Heart right ventricle (tissue), 16 donors: ENCODE measurements at places on chromosomes 5 and 9. TPM values are rescaled to one million over a fixed set of nuclear protein-coding genes. Genes with fewer than 3 reads are reported as not detected.

Gene DHFR
- polyA plus RNA-seq = 4.1 TPM

Gene KIF12
- polyA plus RNA-seq = not detected

Gene SPATA31D4
- polyA plus RNA-seq = not detected

Gene GABRA6
- polyA plus RNA-seq = not detected

DNA sequence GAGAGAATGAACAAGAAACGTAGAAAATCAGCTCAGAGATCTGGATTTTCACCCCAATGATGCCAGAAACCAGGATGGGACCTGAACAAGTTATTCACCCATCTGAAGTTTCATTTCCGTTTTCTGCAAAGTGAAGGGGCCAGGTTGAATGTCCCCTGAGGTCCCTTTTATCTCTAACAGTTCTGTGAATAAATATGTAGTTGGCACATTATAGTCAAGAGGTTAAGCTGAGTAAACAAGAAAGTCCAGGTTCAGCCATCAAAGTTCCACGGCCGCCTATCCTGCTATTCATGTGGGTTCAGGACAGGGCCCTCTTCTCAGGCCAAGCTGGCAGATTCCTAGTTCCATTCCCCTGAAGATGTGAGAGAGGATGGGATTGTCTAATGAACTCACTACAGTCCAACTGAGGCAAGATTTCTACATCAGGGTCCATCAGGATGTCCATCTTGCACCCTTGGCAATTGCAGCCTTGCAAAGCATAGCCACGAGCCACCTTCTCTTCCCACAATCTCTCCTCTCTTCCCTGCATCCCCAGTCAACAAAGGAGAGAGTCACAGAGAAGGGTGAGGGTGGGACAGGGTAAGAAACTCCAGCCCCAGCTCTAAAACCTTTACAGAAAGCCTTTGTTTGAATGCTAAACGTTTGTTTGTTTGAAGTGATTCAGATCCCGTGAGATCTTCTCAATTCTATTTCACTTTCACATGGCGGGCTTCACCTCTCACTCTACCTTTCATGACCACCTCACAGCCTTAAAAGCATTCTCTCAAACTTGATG, 311.0 kb downstream of the SLIT3 start:
- no peak for DNase-seq

- no peak for DNase-seq
These were observed 398.9 kb downstream of the PLK2 start for GRCh38 chr5:58060996-58061395.

- DNase-seq = no peak
These were observed 152.3 kb downstream of the NIPBL start for GRCh38 chr5:37028910-37029309.

DNA sequence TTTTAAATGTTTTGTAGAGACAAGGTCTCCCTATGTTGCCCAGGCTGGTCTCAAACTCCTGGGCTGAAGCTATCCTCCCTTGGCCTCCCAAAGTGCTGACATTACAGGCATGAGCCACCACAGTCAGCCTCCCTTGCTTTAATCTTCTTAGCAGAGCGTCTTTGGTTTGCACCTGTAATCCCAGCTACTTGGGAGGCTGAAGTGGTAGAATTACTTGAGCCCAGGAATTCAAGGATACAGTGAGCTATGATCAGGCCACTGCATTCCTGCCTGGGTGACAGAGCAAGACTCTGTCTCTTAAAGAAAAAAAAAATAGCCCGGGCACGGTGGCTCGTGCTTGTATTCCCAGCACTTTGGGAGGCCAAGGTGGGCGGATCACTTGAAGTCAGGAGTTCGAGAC, 27.8 kb downstream of the UBE2D2 start:
- no peak for DNase-seq

- DNase-seq = no peak
These were observed 17.9 kb downstream of the TLN1 start for GRCh38 chr9:35714123-35714522.

DNA sequence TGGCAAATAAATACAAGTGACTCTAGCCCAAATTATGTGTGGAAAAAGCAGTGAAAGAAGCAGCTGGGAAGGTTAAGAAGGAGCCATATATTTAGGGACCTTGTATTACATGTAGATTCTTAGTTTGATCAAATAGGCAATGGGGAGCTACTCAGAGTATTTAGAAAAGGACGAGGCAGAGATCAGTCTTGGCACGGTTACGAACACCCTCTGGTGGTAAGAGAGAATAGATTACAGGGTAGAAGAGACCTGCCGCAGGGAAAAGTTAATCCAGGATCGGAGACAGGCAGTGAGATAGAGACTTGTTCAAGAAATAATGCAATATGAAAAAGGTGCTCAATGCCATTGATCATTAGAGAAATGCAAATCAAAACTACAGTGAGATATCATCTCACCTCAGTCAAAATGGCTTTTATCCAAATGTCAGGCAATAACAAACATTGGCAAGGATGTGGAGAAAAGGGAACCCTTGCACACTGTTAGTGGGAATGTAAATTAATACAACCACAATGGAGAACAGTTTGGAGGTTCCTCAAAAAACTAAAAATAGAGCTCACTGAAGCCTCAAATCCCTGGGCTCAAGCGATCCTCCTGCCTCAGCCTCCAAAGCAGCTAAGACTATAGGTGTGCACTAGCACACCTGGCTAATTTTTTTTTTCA, 12.0 kb downstream of the INIP start:
- DNase-seq = no peak

GRCh38 chr5:6169660-6170059, 208.7 kb downstream of the MED10 start:
- DNase-seq = no peak

- DNase-seq = peak; percentile 12
These were observed 505.0 kb downstream of the SPOCK1 start for GRCh38 chr5:136994154-136994553.

GRCh38 chr5:14920121-14920520, 48.5 kb upstream of the ANKH start:
- DNase-seq = no peak

DNA sequence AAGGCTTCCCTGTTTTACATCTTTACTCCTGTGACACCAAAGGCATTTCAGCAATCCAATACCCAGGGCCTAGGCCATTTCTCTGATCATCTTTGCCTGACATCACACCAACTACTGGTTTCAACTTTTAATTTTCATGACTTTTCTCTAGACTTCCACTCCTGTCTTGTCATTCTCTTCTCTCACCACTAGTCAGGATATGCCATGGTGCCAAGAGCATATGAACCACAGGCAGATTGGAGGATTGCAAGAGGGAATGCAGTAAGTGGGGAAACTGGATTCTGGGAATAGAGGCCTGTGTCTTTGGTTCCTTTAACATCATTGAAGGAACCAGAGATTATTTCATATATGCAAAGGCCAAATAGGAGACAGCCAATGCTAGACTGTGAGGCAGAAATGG, 69.3 kb downstream of the ANKRD31 start:
- DNase-seq = no peak

DNA sequence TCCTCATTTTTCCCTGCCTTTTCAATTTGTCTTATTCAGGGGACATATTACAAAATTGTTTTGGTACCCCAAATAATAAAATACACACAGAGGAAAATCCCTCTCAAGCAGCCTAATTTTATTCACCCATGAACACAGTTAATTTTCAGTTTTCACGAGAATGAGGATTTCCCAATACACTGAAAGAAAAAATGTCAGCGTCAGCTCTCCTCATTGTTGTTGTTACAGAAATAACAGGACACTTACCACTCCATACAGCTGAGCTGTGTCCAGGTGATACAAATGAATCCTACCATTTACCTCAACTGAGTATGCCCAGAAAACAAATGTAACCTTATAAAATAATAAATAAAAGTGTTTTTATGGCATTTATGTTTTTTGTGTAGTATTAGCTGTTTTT, 144.6 kb upstream of the PCA3 start:
- DNase-seq = no peak

DNA sequence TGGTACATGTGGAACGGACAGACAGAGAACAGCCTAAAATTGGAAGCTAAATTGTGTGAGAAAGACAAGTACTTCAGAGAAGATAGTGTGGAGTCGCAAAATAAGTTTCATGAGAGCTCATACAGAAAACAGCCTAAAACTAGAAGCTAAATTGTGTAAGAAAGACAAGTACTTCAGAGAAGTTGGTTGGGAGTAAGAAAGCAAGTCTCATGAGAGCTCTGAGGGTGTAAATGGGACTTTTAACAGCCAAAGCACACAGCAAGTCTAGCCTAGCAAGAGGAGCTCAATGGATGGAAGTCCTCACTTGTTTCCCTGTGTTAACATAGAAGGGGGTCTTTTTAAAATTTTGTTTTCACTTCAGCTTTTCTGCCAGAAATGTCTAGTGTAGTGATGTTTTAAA, 93.1 kb downstream of the STK32A start:
- DNase-seq = no peak

DNA sequence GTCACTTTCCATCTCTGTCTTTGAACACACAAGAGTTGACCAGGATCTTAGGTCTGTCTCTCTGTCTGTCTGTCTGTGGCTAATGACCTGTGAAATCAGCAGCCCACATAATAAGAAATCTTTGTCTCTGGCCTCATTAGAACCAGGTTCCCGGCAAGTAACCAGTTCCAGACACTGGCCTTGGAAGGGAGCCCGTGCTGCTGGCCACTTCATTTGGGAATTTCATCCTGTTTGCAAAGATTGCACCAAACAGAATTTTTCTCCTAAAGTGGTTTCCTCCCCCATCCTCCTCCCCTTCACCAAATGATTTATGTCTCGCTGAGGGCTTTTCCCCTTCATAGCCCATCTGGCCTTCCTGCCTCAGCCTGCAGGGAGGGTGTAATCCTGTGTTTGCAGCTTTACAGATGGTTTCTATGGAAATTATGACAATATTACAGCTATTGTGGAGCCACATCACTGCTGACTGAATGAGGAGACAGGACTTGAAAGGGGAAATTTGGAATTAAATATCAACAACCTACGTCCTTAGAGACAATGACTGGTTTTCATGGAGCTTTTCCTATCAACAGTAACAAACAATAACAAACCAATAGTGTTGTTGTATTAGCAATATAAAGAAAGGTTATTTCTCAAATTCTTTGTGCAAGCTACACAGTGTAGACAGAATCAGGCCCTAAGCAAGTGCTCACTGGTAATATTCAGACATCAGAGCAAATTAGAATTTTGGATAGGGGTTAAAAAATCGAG, 25.7 kb downstream of the DPYSL3 start:
- peak; percentile 74 for DNase-seq

DNA sequence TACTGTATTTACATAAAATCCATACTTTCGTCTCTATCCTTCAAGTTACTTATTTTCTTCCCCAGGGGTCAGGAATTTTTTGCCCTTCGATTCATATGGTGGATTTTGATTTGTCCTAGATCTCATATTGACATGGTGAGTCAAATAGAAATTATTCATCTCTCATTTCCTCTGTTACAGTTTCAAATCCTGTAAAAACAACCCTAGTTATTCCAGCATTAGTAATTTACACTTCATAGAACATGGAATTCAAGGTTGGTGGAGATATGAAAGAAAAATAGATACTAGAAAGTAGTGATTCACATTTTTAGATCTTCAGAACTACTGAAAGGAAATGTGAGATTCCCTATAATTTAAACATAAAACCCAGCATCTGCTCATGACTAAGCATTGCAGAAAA, 1331.0 kb upstream of the CDH9 start:
- no peak for DNase-seq

- DNase-seq = no peak
These were observed 21.9 kb downstream of the ZNF608 start for GRCh38 chr5:124724357-124725039.

- DNase-seq = no peak
These were observed 23.5 kb downstream of the SLC25A25 start for GRCh38 chr9:128091571-128091970.

DNA sequence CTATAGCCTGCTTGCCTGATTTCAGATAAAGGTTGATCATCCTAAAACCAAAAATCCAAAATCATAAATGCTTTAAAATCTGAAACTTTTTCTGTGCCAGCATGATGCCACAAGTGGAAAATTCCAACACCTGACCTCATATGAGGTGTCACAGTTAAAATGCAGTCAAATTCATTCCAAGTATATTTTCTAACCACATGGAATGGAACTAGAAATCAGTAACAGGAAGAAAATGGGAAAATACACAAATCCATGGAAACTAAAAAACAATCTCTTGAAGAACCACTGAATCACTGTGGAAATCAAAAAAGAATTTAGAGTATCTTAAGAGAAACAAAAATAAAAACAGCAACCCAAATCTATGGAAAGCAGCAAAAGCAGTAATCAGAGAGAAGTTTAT, 297.5 kb upstream of the COX7C start:
- no peak for DNase-seq

DNA sequence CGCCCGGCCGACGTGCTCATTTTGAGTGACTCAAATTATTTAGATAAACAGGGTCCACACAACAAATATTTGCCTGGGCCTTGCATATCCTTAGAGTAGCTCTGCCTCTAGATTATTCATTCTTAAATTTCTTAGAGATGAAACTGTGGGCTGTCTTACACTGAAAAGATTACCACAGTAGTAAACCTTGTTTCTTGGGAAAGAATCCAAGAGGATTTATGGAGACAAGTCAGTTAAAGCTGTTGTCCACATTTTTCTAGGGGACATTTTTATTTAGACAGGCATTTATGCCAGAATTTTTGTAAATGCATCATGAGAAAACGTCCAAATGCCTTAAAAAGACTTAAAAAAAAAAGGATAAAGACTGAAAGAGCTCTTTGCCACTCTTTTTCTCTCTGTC, 32.6 kb upstream of the RANBP3L start:
- DNase-seq = no peak

- DNase-seq = no peak
These were observed 38.1 kb upstream of the HNRNPA0 start for GRCh38 chr5:137792303-137792702.

DNA sequence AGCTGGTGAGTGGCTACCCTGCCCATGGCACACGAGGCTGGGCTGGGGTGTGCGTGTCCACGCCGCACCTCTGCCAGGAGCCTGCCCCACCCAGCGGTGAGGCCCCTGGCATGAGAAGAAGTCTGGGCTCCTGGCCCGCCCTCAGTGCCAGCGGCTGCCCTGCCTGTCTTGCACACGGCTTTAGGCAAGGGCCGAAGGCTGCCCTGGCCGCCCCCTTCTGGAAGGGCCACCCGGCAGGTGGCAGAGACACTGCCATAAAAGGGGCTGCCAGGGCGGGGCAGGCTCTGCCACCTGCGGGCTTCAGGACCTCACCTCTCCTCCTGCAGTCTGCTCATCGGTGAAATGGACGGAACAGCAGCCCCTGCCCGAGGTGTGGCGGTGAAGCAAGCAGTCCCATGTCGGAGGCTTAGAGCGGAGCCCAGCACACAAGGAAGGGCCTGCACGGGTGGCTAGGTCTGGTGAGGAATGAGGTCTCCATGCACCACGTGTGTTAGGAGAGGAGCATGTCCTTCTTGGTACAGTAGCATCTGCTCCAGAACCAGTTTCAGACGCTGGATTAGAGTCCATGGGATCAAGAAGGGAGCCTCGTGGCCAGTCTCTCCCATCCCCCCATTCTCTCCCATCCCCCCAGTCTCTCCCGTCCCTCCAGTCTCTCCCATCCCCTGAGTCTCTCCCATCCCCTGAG, 34.8 kb upstream of the TMEM250 start:
- no peak for DNase-seq
